ENCODE measurements at places on chromosomes 11 and 22.
A peak's percentile ranks its signal among the peaks of the same experiment; 100 is the strongest.

- DNase-seq = no peak
These were observed 107.4 kb downstream of the ZBTB16 start for GRCh38 chr11:114166897-114167323.

DNA sequence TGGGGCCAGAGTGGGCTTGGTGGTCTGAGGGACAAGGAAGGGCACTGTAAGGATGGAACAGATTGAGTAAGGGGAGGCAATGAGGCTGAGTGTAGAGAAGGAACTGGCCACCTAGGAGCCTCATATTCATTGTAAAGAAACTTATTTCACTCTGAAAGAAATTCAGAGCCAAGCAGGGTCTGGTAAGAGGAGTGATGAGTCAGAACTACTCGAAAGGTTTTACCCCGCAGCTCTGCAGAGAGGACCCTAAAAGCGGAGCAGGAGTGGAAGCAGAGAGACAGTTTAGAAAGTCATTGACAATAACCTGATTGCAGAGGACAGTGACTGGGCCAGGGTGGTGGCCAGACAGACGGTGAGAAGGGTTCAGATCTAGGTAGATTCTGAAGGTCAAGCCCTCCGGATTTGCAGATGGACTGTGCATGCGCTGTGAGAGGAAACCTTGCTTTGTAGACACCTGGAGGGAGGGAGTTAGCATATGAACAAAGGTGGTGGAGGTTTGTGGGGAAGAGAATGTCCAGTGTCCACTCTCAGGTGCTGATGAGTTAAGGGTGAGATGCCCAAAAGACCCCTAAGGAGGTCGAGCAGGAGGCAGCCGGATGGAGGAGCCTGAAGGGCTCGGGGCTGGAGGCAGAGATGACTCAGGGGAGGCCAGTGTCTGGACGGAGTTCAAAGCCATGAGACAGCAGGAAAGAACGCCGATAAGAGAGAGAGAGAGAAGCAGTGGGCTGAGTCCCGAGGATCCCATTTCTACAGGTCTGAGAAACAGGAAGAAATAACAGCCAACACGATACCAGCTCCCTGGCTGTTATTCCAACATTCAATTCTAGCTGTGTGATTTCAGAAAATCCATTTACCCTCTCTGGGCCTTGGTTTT lies 546.0 kb downstream of the BRD1 start:
- no peak for DNase-seq

DNA sequence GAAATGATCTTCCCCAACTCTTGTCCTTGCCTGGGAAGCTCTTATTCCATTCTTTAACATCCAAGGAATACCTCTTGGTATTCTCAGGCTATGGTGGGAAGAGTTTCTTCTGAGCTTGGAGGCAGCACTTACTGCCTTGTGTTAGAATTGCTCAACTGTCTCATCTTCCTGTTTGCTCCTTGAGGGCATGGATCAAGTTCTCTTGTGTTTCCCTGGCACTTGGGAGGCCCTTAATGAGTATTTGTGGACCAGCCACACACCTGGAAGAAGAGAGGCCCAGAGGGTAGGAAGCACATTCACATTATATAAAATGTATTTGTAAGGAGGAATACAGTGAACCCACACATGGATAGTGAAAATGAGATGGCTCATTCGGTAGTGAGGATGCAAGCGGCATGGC lies 3.4 kb upstream of the SORL1-AS1 start:
- DNase-seq = no peak

GRCh38 chr22:29727131-29727523 lies 7.3 kb downstream of the CABP7 start:
- DNase-seq = peak; percentile 70

GRCh38 chr22:17918840-17919239 lies 105.5 kb downstream of the MICAL3 start:
- DNase-seq = no peak

DNA sequence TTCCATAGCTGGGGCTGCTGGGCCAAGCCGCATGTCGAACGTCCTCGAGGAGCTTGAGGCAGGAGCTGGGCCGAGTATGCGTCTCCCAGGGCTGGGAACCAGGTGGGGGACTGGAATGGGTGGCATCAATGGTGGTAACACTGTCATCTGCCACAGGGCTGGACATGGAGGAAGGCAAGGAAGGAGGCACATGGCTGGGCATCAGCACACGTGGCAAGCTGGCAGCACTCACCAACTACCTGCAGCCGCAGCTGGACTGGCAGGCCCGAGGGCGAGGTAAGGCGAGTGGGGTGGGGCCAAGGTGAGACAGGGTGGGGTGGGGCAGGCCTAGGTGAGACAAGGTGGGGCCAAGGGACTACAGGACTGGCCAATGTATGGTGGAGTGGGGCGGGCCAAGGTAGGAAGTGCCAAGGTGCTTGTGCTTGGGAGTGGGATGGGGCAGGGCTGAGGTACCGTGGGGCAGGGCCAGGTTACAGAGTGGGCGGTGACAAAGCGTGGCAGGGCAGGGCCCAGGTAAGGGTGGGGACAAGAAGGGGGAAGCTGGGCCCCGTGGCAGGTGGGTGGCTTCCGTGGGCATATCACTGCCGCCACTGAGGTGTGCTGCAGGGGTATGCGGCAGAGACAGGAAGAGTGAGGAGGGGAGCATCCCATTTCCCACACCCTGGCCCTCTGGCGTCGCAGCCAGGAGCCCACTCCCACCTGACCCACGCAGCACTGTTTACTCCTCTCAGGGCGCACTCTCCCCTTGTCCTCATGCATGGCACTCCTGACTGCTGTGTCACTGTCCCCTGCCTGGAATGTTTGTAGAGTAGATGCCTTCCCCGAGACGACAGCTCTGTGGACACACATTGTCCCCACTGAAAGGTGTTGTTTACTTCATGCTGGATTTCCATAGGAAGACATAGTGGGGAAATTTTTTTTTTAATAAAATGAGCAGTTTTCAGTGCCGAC lies 27.5 kb upstream of the DGCR8 start:
- no peak for DNase-seq

Data from NCI-H524 (cell line).